Psoas muscle (tissue), 8 donors: ENCODE measurements at places on chromosomes 1 and 21. TPM values are rescaled to one million over a fixed set of nuclear protein-coding genes. Genes with fewer than 3 reads are reported as not detected.
A peak's percentile ranks its signal among the peaks of the same experiment; 100 is the strongest.

Gene BTBD8
- total RNA-seq: 0.46 TPM

Gene OLIG2
- 0.21 TPM for total RNA-seq

Gene UBL4B
- total RNA-seq: not detected

DNA sequence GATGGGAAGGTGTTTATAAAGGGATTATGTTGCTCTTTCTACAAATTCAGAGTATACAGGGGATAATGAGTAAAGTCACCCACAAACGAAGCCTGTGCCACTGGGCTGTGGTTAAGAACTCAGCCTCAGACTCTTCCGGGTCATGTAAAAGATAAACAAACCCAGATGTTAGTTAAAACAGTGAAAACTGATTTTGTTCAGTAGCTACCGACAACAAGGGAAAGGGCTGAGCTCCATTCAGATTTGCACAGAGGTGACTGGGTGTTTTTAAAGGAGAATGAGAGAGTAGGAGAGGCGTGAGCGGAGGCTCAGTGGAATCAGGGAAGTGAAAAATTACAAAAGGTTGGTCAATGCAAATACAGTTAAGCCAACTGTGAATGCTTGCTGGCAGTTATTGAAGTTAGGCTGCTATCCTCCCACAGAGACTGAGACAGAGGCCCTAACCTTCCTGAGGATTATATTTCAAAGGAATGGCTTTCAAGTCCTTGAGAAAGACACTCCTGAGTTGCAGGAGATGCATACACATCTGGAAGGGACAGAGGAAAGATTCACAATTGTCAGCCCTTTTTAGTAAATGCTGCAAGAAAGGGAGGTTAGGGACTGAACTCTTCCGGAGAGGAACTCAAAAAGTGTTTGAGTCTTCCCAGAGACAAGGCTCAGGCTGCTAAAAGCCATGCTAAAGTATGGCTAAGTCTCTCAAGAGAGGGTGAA lies 29.9 kb upstream of the SAMD13 start:
- H3K27ac ChIP-seq: no peak overlapping the region
- no peaks in the 10 kb centered on the region for H3K4me1 ChIP-seq
- H3K36me3 ChIP-seq: no peaks in the 10 kb centered on the region

Gene RSPO1
- total RNA-seq: not detected

Gene LHX8
- total RNA-seq: not detected

DNA sequence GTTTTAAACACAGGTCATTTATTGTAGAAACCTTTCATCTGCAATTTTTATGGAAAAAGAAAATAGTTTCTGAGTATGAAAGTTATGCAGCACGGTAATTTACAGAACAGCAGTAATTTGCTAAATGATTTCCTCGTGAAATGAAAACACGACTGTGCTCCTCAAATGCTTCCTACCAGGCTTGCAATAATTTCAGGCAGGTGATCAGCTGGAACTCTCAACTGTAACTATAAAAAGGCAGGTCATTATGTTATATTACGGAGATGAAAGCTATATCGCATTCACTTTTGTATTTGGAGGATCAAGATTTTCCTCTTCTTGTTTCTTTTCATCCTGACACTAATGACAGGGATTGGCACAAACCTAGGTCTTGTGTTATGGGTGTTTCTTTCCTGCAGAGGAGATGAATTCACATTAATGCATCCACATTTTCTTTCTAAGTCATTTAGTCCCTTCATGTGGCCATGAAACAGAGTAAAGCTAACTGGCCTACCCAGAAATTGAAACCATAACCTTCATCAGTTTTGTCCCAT lies 57.4 kb downstream of the SAMSN1 start:
- no peak for DNase-seq
- H3K4me1 ChIP-seq: no peaks in the 10 kb centered on the region
- no peaks in the 10 kb centered on the region for H3K36me3 ChIP-seq

Gene CR1L
- not detected for total RNA-seq

Gene SYNC
- 56.2 TPM for total RNA-seq

- peaks cover 30% of the 10 kb centered on the region for H3K4me1 ChIP-seq
- H3K4me3 ChIP-seq: no peak overlapping the region
- no peaks in the 10 kb centered on the region for H3K36me3 ChIP-seq
- H3K27me3 ChIP-seq: no peaks in the 10 kb centered on the region
Measured at GRCh38 chr1:58769809-58770320, 14.0 kb downstream of the JUN start.

DNA sequence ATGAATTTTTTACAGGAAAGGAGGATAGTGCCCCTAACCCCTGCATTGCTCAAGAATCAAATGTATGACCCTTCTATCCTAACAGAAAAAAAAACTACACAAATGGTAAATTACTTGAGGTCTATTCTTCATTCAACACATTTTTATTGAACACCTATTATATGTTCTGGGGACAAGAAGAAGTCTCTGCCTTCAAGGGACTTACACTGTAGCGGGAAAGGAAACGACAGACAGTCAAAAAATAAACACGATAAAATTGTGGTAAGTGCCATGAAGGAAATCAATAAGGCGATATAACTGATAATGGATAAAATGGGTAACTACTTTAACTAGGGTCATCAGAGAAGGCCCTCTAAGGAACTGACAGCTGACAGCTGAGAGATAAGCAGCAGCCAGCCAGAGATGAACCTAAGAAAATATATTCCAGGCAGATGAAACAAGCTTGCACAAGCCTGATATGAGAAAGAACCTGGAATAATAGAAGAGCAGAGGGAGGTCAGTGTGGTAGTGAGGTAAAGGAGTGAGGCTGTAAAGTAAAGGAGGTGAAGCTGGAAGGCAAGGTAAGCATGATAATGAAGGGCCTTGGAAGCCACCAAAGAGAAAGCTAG lies 66.4 kb downstream of the PHTF1 start:
- no peaks in the 10 kb centered on the region for H3K4me1 ChIP-seq
- H3K4me3 ChIP-seq: no peak overlapping the region
- H3K36me3 ChIP-seq: peaks cover 5% of the 10 kb centered on the region
- DNase-seq: no peak
- no peak overlapping the region for H3K27ac ChIP-seq

- no peak overlapping the region for H3K4me3 ChIP-seq
- no peak overlapping the region for H3K27ac ChIP-seq
- DNase-seq: no peak
- peaks cover 5% of the 10 kb centered on the region for H3K36me3 ChIP-seq
Measured at GRCh38 chr1:155175927-155176371, 2.3 kb downstream of the TRIM46 start.

DNA sequence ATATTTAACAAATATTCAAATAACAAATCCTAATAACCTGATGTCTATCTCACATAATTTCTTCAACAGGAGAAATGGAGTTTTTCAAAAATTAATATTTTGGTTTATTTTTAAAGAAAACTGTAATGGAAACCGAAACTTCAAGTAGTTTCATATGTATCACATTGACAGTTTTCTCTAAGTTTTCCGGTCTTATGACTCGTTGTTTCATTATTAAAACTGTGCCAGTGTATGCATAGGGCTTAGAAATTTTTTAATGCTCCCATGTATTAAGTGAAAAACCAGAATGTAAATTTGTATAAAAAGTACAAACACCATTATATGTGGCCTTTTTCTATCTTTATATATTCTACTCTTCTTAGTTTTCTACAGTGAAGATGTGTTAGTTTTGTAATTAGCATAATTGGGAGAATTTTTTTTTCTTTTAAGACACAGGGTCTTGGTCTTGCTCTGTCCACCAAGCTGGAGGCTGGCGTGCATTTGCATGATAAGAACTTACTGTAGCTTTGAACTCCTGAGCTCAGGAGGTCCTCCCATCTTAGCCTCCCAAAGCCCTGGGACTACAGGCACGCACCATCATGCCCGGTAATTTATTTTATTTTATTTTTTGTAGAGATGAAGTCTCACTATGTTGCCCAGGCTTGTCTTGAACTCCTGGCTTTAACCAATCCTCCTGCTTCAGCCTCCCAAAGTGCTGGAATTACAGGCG lies 43.9 kb upstream of the SAMSN1 start:
- H3K27ac ChIP-seq: no peak overlapping the region
- H3K36me3 ChIP-seq: no peaks in the 10 kb centered on the region
- DNase-seq: no peak
- H3K4me3 ChIP-seq: no peak overlapping the region
- no peaks in the 10 kb centered on the region for H3K4me1 ChIP-seq
- H3K27me3 ChIP-seq: no peaks in the 10 kb centered on the region

Gene FHAD1
- not detected for total RNA-seq

DNA sequence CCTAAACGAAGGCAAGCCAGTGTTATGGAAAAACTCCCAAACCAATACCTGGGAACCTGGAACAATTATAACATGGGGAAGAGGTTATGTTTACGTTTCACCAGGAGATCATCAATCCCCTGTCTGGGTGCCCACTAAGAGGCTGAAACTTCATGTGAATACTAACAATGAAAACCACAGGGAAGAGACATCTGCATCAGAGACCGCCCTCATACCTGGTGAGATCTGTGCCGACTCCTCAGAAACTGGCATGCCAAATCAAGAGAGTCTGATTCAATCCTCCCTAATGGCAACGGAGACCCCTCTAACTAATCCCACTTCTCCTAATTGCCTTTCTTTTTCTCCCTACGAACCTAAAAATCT lies 163.2 kb downstream of the IER5 start:
- DNase-seq: no peak
- H3K27ac ChIP-seq: no peak overlapping the region
- no peaks in the 10 kb centered on the region for H3K36me3 ChIP-seq

- no peak overlapping the region for H3K27ac ChIP-seq
- H3K4me1 ChIP-seq: peaks cover 23% of the 10 kb centered on the region
- no peaks in the 10 kb centered on the region for H3K36me3 ChIP-seq
- H3K27me3 ChIP-seq: no peaks in the 10 kb centered on the region
Measured at GRCh38 chr1:184049836-184050468, 1.6 kb upstream of the TSEN15 start.

GRCh38 chr1:53754484-53755312 lies 15.7 kb upstream of the GLIS1 start:
- no peaks in the 10 kb centered on the region for H3K27me3 ChIP-seq
- no peaks in the 10 kb centered on the region for H3K4me1 ChIP-seq
- H3K36me3 ChIP-seq: no peaks in the 10 kb centered on the region
- DNase-seq: no peak
- H3K27ac ChIP-seq: no peak overlapping the region

Gene HSPG2
- total RNA-seq: 147 TPM

DNA sequence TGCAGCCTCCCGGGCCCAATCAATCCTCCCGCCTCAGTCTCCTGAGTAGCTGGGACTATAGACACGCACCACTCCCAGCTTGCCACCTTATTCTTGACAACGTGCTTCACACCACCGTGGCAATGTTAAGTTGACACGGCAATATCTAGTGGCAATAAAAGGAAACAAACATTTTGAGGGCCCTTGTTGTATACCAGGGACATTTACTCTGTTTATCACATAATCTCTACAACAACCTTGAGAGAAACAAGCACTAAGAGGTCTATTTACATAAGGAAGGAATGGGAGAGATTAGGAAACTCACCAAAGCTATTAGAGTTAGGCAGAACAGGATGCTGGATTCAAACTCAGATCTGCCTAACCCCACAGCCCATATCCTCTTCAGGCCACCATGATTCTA lies 3.1 kb downstream of the KLHDC8A start:
- H3K27ac ChIP-seq: no peak overlapping the region
- H3K4me1 ChIP-seq: no peaks in the 10 kb centered on the region
- no peaks in the 10 kb centered on the region for H3K36me3 ChIP-seq
- no peaks in the 10 kb centered on the region for H3K27me3 ChIP-seq
- no peak for DNase-seq

Gene LCE2C
- total RNA-seq: not detected

Gene NPPA
- total RNA-seq: 2.1 TPM

- DNase-seq: no peak
- H3K4me1 ChIP-seq: peaks cover 61% of the 10 kb centered on the region
- H3K36me3 ChIP-seq: no peaks in the 10 kb centered on the region
- H3K27me3 ChIP-seq: no peaks in the 10 kb centered on the region
- H3K4me3 ChIP-seq: no peak overlapping the region
Measured at GRCh38 chr1:234525099-234525799, 46.3 kb upstream of the TARBP1 start.

DNA sequence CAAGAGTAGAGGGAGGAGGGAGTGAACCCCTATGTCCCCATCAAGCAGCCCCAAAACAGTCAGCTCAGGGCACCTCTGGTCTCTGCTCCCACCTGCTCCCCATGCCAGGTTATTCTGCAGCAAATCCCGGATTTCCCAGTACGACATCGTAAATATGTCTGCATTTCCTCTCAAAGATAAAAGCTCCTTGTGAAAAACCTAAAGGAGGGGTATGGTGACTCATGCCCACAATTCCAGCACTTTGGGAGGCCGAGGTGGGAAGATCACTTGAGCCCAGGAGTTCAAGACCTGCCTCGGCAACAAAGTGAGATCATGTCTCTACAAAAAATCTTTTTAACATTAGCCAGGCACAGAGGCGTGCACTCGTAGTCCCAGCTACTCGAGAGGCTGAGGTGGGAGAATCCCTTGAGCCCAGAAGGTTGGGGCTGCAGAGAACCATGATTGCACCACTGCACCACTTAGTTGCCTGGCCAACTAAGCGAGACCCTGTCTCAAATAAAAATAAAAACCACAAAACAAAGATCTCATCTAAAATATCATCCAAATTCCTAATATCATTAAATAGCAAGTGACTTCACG lies 7.1 kb downstream of the ACOT7 start:
- no peaks in the 10 kb centered on the region for H3K36me3 ChIP-seq
- no peak overlapping the region for H3K4me3 ChIP-seq
- H3K27me3 ChIP-seq: no peaks in the 10 kb centered on the region
- no peak for DNase-seq
- H3K27ac ChIP-seq: no peak overlapping the region
- no peaks in the 10 kb centered on the region for H3K4me1 ChIP-seq

Gene SOX13
- total RNA-seq: 8.5 TPM

DNA sequence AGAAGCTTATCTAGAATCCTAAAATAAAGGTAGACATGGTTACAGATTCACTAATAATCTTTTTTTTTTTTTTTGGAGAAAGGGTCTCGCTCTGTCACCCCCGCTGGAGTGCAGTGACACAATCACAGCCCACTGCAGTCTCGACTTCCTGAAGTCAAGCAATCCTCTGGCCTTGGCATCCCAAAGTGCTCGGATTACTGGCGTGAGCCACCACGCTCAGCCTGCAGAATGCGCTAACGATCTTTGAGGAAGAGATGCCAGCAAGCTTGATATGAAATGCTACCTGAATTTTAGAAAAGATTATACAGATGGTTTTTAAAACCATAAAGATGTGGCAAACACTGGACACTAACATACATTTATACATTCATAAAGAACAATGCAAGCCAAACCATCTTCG lies 4.1 kb upstream of the GNPAT start:
- peaks cover 46% of the 10 kb centered on the region for H3K4me1 ChIP-seq
- peak overlapping the region; percentile 83 for H3K27ac ChIP-seq
- DNase-seq: peak; percentile 61
- peaks cover 29% of the 10 kb centered on the region for H3K36me3 ChIP-seq

Gene CD1D
- 0.59 TPM for total RNA-seq

Gene HCRTR1
- total RNA-seq: 0.18 TPM

- peak overlapping the region; percentile 59 for H3K27ac ChIP-seq
- peaks cover 53% of the 10 kb centered on the region for H3K4me1 ChIP-seq
- no peak for DNase-seq
- peak overlapping the region; percentile 12 for H3K4me3 ChIP-seq
- H3K36me3 ChIP-seq: no peaks in the 10 kb centered on the region
Measured at GRCh38 chr1:51240084-51240483, 4.0 kb downstream of the RNF11 start.

- no peak overlapping the region for H3K27ac ChIP-seq
- H3K4me1 ChIP-seq: peaks cover 7% of the 10 kb centered on the region
- no peak overlapping the region for H3K4me3 ChIP-seq
- H3K27me3 ChIP-seq: no peaks in the 10 kb centered on the region
- no peak for DNase-seq
- H3K36me3 ChIP-seq: no peaks in the 10 kb centered on the region
Measured at GRCh38 chr1:91777630-91778300, 108.2 kb downstream of the TGFBR3 start.
